Cerebellar nuclear complex (tissue), 1 donor: ENCODE measurements at places on chromosomes 7 and 10.
A peak's percentile ranks its signal among the peaks of the same experiment; 100 is the strongest.

DNA sequence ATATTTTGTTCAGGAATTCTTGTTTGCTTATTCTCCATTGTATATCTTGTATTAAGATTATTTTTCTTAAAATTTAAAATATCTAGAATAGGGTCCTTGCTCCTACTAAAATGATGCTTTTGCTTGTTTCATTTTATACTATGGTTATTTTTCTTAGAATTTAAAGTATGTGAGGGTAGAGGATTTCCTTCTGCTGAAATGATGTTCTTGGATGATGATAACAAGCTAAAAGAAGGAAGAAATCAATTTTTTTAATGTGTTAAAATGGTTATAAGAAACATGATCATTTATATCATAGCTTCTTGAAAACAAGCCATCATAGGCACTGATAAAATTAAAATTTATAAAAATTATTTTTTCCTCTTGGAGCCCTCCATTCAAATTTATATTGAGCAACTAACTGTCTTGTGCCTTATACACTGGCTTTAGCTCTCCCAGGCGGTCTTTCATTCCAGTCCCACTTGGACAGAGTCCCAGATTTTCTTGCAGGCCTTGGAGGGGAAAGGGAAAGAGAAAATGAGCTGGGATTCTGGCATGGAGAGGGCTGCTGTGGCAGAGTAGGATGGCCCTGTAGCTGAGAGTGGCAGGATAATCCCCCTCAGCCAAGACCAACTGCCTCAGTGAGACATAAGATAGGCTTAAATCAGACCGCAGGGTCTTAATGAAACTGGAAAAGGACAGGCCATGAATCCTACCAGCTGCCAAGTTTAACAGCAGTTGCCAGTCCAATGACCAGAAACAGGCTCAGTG lies 60.2 kb downstream of the DNAJB9 start:
- no peak for DNase-seq

- peak; percentile 3 for DNase-seq
These were observed 114.6 kb upstream of the SFMBT2 start for GRCh38 chr10:7525314-7526016.

DNA sequence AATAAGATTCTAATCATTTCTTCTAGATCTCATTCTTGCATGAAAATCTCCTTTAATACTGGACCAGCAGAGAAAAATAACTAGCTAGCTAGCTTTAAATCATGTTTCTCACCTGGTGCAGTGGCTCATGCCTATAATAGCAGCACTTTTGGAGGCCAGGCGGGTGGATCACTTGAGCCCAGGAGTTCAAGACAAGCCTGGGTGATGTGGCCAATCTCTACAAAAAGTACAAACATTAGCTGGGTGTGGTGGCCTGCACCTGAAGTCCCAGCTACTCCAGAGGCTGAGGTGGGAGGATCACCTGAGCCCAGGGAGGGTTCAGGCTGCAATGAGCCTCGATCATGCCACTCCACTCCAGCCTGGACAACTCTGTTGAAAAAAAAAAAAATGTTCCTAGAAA lies 99.2 kb downstream of the BAMBI start:
- no peak for DNase-seq

- no peak for DNase-seq
These were observed 34.3 kb upstream of the FAM133B start for GRCh38 chr7:92624298-92624996.

DNA sequence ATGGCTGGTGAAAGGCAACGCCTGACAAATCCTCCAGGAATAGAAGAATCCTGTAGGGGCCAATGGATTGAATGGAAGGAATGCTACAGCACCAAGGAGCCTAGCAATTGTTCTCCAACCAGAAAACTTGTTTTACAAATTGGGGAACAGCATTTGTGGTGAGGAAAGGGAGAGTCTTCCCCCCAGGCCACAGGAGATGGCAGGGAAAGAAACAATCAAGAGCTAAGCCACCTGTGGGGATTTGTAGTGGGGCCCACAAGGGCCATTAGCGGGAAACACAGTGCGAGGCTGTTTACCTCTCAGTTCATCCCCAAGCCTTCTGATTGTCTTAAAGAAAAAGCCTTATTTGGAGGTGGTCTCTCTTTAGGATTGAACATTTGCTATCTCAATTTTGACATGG lies 48.5 kb upstream of the KCNMA1 start:
- DNase-seq = no peak

DNA sequence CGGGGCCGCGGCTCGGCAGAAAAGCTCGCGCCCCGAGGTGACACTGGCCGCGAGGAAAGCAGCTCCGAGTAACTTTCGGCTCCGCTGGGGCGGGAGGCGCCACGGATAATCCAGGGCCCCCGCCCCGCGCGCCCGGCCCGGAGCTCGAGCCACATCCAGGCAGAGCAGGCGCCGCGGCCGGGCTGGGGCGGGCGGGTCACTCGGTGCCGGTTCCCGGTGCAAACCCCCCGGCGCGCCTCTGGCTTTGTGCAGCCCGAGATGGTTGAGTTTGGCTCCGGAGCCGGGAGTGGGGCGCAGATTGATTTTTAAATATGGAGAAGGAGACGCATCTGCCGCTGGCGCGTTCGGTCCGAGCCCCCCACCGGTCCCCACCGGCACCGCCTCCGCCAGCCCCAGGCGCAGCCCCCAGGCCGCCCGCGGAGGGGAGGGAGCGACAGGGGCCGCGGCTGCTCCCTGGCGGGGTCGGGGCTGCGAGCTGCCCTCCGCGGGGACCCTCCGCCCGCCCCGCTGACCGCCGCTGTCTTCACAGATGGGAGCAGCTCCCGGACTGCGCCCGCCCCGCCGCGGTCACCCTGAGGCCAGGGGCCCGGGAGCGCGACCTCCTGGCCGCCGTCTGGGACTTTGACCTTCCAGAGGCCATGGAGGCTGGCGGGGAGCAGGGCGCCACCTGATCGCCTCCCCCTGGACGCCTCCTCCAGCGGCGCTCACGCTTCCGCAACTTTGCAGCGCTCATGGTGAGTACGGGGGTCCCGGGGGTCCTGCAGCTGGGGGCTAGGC lies 643 bp downstream of the ADGRA1 start:
- DNase-seq = no peak

DNA sequence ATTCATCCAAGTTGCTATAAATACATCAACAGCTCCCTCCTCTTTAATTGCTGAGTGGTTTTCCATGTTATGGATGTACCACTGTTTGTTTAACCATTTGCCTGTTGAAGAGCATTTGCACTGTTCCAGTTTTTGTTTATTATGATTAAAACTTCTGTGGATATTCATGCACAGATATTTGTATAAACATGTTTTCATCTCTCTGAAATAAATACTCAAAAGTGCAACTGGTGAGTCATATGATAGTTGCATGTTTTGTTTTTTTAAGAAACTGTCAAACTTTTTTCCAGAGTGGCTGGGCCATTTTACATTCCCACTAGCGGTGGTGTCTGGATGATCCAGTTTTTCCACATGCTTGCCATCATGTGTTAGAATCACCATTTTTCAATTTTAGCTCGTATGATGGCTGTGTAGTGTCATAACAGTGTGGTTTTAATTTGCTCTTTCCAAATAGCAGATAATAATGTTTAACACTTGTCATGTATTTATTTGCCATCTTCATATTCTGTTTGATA lies 33.6 kb downstream of the MEOX2 start:
- no peak for DNase-seq

DNA sequence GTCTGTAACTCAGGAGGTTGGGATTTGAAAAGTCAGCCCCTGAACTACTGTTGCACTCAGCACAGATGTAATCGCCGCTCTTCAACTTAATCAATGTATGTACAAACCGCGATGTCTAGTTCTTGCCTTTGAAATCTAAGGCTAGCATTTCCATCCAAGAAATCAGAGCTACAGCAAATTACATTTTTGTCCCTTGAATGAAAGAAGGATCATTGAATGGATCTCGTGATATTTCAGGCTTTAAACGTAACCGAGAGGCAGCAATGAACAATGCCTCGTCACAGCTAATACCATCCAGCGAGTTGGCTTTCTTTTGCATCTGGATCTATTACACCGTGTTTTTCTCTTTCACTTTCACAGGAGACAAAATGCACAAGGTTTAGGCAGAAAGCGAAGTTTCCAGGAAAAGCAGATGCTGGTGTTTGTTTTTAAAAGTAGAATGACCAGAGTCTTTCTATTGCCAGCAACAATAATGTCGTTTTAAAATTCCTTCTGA lies 5.5 kb downstream of the SKIDA1 start:
- no peak for DNase-seq

DNA sequence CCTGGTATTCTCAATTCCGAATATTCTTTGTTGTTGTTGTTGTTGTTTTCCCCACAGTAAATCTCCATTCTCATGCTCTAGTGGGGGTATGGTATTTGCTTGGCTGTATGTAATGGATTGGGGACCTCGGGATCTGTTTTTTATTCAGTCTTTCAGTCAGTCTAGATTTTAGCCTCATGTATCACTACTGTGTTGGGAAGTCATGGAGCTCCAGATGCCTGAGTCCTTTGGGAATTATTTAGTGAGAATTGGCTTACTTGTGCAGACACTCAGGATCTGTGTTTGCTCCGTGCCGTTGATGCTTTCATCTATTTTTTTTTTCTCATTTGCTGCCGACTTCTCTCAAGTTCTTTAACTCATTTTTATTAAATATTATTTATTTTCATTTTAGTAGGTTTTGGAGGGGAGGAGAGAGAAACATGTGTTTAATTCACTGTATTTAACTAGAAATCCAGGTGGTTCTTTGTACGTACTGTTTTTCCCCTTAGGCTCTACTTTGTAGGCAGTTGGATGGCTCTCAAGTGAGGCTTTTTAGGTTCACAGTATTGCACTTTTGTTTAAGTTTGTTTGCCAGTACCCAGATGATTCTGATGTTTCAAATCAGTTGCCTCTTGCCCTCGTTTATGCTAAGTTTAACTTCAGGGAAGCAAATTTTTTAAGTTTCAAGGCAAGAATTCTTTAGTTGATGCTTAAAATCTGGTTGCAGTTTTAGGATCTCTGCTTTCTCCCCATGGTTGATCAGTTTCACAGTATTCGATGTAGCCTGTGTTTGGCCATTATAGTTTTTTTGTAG lies 36.9 kb downstream of the ZNRF2 start:
- no peak for DNase-seq

GRCh38 chr7:117248829-117249228 lies 74.0 kb downstream of the WNT2 start:
- no peak for DNase-seq

DNA sequence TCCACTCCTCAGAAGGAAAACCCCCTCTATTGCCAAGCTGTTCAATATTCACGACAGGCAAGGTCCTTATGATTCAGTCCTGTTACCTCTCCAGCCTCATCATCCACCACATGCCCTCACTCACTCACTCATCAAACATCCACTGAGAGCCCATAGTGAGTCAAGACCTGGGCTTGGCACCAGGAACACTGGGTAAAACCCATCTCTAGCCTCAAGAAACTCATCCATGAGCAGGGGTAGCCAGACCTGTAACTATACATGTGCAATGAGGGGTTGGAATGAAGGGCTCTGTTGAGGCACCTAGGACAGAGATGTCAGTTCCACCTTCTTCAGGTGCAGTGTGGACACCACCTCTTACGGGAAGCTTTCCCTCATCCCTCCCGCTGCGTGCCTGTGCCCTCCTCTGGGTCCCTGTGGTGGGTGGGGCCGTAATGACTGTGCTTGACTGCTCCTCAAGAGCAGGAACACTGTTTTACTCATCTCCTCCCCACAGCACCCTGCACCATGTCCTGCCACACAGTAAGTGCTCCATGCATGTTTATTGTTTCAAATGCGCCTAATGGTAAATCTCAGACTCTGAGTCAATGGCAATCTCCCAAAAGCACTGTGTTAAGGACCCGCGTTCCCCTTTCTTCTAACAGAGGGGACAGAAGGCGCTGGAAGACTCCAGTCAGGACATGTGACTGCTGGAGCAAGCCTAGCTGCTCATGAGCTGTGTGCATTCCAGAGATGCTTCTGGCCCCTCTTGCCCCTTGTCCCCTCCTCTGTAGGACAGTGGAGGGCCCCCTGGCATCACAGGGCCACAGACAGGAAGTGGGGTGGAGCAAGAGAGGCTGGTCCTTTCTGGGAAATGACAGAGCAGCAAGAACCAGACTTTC lies 95.4 kb downstream of the HIPK2 start:
- no peak for DNase-seq

- no peak for DNase-seq
These were observed 62.0 kb downstream of the TNRC18 start for GRCh38 chr7:5361446-5362127.

DNA sequence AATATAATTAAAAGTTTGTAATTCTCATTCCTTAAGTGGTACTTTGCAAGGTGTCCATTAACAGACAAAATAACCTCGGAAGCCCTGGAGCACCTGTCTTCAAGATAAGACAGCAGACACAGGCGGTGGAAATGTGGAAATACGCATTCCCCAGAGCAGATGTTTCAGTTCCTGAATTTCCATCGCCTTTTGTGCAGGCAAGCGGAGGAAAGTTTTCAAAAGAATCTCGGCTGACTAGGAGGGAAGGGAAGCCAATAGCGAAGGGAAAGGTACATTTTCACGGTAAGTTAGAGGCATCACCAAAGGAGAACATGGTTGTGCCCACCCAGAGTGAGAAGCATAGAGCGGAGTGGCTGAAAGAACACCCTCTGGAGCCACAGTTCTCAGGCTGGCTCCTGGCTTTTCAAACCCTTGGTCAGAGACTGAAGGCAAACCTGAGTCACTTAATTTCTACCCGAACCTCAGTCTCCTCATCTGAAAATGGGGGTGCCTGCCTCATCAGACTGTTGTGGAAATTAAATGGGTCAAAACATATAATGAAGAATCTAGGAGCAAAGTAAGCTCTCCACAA lies 13.6 kb downstream of the CPA1 start:
- no peak for DNase-seq

DNA sequence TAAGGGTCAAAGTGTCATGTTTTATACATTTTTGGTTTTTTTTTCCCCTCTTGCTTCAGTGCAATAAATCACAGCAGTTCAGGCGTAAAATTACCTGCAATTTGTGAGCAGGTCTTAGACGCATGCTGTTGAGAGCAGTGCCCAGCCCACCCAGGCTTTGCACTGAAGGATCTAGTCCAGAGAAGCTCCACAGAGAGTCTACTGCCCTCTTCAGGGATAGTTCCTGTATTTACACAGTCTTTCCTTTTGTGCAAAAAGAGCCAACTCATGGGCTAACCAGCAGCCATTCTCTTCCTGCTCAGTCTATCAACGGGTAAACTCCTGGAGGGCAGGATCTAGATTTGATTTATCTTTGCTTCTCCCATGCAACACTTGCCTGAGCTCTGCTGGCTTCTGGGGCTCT lies 82.2 kb upstream of the NAMPT start:
- no peak for DNase-seq

- no peak for DNase-seq
These were observed 237.4 kb downstream of the WDR11 start for GRCh38 chr10:121088524-121088923.

GRCh38 chr10:124688386-124688785 lies 55.8 kb downstream of the FAM53B start:
- no peak for DNase-seq
